Fibroblast of skin of scalp (primary cell): ENCODE measurements at places on chromosomes 1 and 21.
A peak's percentile ranks its signal among the peaks of the same experiment; 100 is the strongest.

- no peak for DNase-seq
These were observed 204.6 kb upstream of the TMPRSS15 start for GRCh38 chr21:18608226-18608625.

DNA sequence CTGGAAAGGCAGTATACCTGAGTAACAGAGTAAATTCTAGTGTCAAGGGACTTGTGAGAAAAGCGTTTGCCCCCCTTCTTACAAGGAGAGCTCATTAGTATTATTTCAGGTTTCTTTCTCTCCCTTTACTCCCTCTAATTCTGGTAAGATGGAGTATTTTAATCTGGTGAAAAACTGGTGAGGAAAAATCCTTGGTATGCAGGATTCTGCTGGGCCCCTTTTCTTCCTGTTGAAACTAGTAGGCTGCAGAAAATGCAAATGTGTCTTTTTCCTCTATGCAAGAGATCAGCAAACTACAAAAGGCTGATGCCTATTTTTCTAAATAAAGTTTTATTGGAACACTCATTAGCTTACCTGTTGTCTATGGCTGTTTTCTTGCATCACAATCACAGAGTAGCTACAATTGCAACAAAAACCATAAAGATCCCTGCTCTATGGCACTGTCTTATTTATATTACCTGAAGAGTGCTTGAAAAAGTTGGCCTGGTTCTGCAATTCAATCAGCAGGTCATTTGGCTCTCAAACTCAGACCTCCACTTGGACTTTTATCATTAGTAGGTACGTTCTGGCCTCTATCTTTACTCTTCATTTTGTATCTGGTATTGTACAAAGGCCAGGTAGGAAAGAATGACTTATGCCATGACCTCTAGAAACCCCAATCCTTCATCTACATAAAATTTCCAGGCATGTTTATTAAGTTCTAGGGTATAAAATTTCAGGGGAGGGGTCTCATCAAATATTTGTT lies 109.6 kb downstream of the AKT3 start:
- peak; percentile 58 for DNase-seq

- no peak for DNase-seq
These were observed 2.0 kb downstream of the LRRC41 start for GRCh38 chr1:46301406-46301807.

DNA sequence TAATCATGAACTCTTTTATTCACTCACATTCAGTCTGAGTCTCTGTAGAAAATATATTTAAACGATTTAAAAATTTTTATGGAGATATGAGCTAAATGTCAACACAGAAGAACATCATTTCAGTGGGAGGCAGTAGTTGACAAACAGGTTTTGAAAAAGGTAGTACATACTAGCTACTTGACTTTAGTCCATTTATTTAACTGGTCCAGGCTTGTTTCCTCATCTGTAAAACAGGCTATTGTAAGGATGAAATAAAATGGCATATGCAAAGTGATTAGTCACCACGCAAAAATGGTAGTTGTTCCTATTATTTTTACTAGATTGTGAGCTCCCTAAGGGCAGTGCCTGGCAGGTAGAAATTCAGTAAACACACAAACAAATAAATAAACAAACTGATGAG lies 75.2 kb downstream of the NTPCR start:
- no peak for DNase-seq

- DNase-seq, result no peak
These were observed 19.6 kb downstream of the SSR2 start for GRCh38 chr1:156001021-156001661.

DNA sequence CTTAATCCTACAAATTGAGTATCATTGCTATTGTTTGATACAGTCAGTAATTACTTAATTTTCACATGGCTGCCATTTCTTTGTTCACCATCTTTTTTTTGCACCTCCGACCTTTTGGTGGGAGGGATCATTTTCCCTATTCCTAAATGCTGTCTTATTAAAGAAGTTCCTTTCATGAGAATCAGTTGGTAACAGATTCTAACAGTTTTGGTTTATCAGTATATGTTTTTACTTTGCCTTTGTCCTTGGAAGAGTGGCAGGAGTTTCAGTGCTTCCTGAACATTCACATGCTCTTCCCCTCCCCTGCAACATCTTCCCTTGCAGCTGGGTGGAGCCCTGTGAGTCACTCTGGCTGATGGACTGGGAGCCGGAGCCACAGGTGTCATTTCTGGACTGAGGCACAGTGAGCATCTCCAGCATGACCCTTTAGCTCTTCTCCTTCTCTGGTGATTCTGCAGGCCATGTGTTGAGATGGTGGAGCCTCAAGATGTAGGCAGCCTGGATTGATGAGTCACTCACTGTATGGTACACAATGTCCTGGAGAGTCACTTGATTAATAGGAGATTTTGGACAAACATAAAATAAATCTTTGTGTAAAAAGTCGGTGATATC lies 217.7 kb downstream of the URB2 start:
- no peak for DNase-seq

DNA sequence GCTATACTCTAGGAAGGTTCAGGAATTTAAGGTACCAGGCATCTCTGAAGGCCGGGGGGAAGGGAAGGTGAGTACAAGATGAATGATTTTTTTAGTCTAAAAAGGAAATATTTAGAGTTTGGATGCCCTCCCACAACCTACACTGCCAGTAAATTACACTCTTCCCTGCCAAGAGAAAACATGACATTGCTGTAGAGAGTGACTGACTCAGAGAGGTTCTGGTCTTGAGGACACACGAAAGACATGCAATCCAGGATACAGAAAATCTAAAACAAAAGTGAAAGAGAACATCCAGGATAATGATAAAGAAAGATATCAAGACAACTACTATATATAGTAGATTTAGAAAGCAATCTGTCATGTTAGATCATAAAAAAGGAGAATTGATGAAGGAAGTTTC lies 200.5 kb downstream of the TYW3 start:
- no peak for DNase-seq

GRCh38 chr1:167936930-167937708 lies at the start of gene MPC2:
Gene MPC2, minus strand, starts transcription at chr1:167937072. Its CDS starts 1,231 bp downstream, at chr1:167935841.
- peak; percentile 66 for DNase-seq

DNA sequence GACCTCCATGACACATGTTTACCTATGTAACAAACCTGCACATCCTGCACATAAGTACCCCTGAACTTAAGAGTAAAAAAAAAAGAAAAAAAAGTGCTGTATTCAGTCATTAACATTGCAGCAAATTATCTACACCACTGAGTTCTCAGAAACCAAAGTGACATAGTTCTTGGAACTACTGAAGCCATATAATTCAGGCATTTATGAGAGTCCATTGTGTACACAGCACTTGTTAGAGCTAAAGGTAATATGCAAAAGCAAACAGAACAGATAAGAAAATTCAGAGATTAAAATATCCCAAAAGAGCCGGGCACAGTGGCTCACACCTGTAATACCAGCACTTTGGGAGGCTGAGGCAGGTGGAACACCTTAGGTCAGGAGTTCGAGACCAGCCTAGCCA lies 38.0 kb downstream of the F5 start:
- DNase-seq, result no peak

DNA sequence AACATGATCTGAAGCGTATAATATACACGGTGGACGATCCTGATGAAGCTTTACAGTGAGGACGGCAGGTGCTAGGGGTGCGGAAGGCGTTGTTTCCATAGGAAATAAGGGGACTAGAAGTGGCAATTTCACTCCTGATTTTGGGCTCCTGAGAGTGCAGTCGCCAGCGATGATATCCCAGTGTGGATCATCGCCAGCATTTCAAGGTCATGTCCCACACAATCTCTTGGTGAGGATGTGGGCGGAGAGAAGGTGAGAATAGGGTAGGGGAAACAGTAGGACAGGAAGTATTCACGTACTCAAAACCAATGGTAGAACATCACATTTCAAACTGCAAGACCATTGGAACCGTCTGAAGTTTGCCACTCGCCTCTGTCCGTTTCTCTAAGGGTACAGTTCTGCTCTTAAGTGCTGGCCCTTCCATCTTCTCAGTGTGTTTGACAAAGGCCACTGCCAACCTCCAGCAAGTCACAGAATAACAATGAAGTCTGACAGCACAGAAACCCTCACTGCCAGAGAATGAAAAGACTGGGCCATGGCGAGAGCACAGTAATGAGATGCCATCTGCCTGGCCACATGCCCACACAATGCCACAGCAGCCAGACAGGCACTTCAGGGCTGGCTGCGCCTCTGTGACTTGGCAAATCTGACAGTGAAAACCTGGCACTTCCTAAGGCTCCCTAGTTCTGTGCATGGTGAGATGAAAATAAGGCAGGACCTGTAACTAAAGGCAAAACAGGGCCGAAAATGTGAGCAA lies 27.9 kb downstream of the PCSK9 start:
- no peak for DNase-seq

DNA sequence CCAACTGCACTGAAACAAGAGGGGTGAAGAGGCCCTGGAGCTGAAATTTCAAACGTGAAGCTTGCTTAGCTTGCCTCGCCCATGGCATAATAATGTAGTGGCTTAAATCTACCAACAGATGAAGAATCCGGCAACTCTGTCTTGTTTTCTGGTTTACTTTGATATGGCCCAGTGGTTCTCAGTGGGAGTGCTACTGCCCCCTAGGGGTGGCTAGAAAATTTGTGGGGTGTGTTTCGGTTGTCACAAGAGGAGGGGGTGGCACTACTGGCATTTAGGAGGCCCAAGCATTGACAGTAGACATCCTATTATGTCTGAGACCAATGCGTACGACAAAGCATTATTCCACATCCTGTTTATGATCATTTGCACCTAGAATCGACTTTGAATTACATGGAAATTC lies 51.9 kb upstream of the C8B start:
- no peak for DNase-seq

- DNase-seq, result peak; percentile 69
These were observed 53.8 kb downstream of the STUM start for GRCh38 chr1:226602186-226603021.

- DNase-seq, result peak; percentile 51
These were observed 40.0 kb downstream of the RCAN1 start for GRCh38 chr21:34574601-34575529.

DNA sequence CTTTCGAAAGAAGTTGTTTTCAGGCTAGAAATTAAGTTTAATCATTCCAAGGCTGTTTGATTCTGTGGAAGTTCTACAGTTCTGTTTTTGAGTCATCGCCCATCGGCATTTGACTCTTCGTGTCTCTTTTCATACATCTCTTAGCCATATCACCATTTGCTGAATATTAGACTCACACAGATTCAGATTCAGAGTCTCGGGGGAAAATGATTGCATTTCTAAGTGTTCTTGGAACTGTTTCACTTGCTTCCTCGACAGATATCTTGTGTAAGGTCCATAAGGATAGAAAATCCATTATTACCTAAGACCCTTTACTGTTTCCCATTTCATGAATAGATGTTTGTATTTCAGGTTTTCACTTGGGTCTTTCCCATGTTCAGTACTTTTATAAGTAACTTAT lies 237.0 kb upstream of the SGIP1 start:
- DNase-seq, result no peak

DNA sequence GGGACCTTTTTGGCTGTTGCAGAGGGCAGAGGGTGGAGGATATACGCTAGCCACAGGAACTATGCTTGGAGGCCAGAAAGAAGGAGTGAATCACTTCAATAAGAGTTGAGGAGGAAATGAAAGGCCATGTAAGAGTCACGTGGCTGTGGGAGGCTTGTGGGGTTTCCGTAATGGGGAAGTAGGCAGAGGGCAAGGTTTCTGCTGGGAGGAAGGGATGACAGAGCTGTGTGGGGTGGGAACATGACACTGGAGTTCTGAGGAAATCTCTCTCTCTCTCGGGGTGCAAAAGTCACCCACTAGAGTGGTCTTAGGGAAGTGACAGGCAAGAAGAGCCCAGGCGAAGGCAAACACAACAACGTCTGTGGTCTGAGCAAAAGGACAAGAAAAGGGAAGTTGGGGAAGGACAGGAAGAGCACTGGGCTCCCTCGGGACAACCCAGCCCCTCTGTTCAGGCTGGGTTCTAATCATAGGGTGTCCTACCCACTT lies 3.9 kb upstream of the CD1C start:
- no peak for DNase-seq

GRCh38 chr1:111561328-111561727 lies 57.9 kb upstream of the ADORA3 start:
- no peak for DNase-seq

DNA sequence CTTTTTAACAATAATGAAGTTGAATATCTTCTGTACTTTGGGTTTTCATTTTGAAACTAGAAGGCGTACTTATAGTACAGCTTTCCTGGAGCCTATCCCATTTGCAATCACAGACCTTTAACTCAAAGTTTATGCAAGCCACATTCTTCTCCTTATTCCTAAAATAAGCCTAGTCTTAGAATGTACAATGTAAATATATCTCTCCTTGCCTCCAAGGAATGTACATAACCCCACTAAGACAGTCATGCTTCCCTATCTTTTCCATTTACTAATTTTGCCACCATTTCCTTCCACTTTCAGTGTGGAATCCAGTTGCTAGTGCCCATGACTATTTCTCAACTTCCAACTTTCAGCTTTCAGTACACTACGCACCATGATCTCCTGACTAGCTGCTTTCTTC lies 327.6 kb downstream of the ST6GALNAC3 start:
- no peak for DNase-seq

GRCh38 chr1:108717774-108718316 lies 5.1 kb downstream of the FNDC7 start:
- DNase-seq, result no peak

DNA sequence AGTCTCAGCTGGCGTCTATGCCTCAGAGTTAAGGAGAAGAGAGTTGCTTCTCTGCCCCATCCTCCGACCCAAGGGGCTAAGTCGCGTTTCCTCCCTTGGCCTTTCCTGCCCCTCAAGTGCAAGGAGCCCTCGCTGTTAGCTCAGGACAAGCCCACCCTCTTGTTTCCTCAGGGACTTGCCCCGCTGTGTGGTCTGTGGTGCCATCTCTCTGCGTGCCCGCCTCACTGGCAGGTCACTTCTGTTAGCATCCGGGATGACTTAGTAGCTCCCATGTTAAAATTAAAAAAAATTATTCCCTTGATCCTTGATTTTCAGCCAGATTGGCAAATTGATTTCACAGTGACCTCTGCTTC lies 96.5 kb downstream of the PCBP3 start:
- no peak for DNase-seq

DNA sequence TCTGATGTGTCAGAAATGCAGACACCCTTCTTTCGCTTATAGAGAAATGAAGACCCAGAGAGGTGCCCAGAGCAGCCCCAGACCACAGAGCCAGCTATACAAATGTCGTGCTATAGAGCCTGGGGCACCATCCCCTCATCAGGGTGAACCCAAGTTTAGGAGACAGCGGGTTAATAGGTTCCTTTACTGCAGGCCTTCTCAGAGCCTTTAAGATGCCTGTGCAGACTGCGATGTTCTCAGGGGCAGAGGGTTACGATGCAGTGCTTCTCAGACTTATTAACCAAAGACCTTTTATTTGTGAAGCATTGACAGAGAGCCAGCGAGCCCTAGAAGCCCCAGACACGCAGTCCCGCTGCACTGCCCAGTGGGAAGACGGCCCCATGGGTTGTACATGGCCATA lies 46.9 kb downstream of the STPG1 start:
- no peak for DNase-seq

- peak; percentile 96 for DNase-seq
These were observed 43.0 kb downstream of the PLXNA2 start for GRCh38 chr1:208201229-208201628.

- peak; percentile 93 for DNase-seq
These were observed 32.4 kb upstream of the JUN start for GRCh38 chr1:58816072-58816746.

- DNase-seq, result no peak
These were observed 1.3 kb upstream of the ENAH start for GRCh38 chr1:225654277-225654597.

- no peak for DNase-seq
These were observed 1.8 kb downstream of the CRCT1 start for GRCh38 chr1:152516082-152516481.

- DNase-seq, result no peak
These were observed 438.2 kb upstream of the LRRC7 start for GRCh38 chr1:69129538-69129937.

GRCh38 chr1:182629499-182630096 lies 25.4 kb upstream of the RGS16 start:
- DNase-seq, result no peak

GRCh38 chr1:65003316-65003664 lies 36.9 kb upstream of the JAK1 start:
- no peak for DNase-seq
